ENCODE measurements at places on chromosomes 3 and 15.

DNA sequence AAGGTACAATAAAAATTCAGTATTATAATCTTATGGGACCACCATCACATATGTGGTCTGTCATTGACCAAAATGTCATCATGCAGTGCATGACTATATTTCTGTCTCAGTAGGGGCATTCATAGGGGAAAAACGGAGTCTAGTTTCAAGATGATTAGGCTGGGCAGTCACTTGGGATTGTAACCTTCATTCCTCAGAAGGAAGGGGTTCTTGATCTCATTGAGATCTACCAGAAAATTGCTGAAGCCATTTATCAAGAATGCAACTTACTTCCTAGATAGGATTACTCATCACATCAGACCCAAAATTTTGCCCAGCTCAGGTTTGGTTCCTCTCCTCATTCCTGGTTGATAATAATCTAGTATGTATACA lies 37.3 kb downstream of the BTD start:
- DNase-seq: no peak

- no peak for DNase-seq
These were observed 34.6 kb downstream of the CDIN1 start for GRCh38 chr15:36614016-36614415.

DNA sequence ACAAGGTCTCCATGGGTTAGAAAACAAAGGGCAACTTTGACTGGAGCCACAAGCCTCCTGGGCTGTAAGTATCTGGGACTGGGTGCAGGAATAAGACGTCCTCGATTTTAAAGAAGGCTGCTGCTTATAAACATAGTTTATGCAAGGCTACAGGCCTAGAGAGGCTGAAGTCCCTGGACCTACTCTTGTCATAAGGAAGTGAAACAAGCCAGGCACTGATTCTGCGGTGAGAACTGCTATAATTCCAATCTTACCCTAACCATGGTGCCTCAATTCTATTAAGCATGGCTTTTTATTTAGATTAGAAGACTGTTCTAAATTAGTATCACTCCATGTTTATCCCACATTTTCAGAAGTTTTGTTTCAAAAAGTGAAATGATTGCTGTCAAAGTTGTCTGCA lies 777.6 kb downstream of the PLOD2 start:
- DNase-seq: no peak

DNA sequence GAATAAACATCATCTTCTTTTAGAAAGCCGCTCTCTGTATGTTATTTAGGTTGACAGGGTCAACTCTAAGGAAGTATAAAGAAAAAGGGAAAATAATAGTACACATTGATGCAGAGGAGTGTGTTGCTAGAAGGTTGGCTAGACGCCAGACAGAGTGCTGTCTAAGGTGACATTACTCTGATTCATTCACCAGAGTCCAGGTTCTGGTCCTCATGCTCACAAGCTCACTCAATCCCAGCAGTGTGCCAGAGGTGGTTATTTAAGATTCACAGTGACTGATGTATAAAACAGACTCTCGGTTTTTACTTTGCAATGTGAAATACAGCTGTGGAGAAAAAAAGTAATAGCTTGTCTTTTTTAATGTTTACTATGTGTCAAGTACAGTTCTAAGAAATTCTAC lies 1.7 kb downstream of the CFAP44 start:
- no peak for DNase-seq

- no peak for DNase-seq
These were observed 1035.2 kb downstream of the MCTP2 start for GRCh38 chr15:95266451-95267061.

- DNase-seq: no peak
These were observed 4.5 kb upstream of the SEMA3B start for GRCh38 chr3:50264383-50264963.

DNA sequence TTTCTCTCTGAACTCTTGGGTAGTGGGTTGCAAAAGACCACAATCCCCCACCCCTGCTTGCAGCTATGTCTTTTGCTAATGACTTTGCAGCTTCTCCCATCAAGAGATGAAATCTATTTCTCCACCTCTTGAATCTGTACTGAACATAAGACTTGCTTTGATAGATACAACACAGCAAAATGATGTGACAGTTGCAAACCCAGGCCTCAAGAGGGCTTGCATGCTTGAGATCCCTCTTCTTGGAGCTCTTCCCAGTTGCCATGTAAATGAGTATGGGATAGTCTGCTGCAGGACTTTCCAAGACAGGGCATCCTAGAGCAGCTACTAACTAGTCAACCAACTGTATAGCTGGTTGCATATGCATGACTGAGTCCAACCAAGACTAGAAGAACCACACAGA lies 783.6 kb downstream of the PDCD6IP start:
- DNase-seq: no peak
